CD4-positive, alpha-beta T cell treated with Interleukin-1 beta for 1 hour (primary cell): ENCODE measurements at places on chromosomes 5 and 9.

DNA sequence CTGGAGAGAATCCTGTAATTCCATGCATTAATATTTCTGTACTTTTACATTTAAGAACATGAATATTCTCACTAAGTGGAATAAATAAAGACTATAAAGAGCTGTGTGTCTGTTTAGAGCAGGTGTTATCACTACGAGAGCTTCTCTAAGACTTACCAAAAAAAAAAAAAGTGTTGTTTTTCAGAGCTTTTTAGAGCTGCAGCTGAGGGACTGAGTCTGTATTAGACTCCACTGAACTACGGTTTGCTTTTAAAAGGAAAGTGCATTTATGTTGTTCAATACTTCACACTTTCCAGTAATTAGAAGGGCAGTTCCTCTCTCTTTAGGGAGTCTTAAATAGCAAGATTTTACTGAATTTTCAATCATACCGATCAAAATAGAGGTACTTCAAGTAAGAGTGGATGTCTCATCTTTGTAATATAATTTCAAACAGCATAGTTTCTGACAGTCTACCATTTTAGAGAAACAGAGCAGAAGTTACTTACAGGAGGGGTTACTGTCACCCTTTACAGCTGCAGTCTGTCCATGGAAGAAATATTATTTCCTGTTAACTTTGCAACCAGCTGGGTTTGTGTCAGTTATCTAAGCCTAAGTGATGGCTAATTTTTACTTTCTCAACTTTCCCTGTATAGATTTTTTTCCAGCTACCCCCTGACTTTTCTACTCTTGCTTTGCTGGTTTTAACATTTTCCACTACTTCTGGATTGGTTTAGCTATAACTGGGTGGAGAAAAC lies 2.4 kb downstream of the SYK start:
- no peak for DNase-seq

- no peak for DNase-seq
Observed at GRCh38 chr5:137619191-137619870, 116.6 kb downstream of the KLHL3 start.

- no peak for DNase-seq
Observed at GRCh38 chr9:118222375-118222774, 518.2 kb downstream of the TLR4 start.

DNA sequence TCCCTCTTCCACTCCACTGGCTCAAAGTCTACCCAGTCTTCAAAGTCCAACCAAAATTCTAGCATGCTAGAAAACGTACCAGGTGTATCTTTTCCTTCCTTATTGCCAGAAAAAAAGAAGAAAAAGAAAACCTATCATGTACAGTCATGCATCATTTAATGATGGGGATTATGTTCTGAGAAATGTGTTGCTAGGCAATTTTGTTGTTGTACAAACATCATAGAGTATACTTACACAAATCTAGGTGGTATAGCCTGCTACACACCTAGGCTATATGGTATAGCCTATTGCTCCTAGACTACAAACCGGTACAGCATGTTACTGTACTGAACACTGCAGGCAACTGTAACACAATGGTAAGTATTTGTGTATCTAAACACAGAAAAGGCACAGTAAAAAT lies 104.8 kb downstream of the SREK1 start:
- no peak for DNase-seq

DNA sequence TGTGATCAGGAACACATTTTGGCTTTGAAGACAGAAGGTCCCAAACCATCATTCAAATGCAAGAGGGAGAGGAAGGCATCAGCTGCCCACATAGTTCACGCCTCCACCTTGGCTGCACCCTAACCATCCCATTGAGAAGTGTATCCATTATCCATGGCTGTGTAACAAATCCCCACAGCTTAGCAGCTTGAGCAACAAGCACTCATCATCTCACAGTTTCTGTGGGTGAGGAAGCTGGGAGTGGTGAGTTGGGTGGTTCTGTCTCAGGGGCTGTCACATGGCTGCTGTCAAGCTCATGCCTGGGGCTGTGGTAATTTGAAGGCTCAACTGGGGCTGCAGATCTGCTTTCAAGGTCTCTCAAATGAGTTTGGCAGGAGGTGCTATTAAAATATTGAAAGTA lies 23.0 kb upstream of the CEP72 start:
- DNase-seq: no peak
